ENCODE measurements at places on chromosomes 3 and 15.
A peak's percentile ranks its signal among the peaks of the same experiment; 100 is the strongest.

DNA sequence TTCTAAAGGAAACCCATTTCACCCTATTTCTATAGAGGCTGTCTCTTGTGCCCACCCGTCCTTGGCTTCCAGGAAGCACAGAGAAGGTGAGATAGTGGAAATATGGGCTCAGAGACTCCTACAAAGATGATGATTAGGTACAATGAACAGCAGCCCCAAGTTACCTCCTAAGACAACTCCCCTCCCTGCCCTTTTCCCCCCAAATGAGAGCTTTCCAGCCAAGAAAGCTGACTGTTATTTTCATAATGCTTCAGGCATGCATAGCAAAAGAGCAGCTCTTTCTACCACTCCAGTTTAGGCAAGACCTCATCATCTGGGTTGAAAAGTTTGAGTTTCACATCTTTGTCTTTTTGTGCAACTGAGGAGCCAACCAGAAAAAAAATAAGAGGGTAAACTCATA, 248.8 kb upstream of the ADAMTS9 start:
- no peak for DNase-seq

- no peak for DNase-seq
Measured at GRCh38 chr3:165696496-165696895, 140.7 kb downstream of the BCHE start.

GRCh38 chr3:56980798-56981390, 79.6 kb upstream of the SPATA12 start:
- peak; percentile 4 for DNase-seq

GRCh38 chr3:12798559-12799179, 2.2 kb downstream of the CAND2 start:
- no peak for DNase-seq

- no peak for DNase-seq
Measured at GRCh38 chr3:113223475-113224281, 12.3 kb downstream of the BOC start.

GRCh38 chr3:16365491-16366128, 100.6 kb downstream of the OXNAD1 start:
- DNase-seq = no peak

- no peak for DNase-seq
Measured at GRCh38 chr15:95742836-95743235, 587.7 kb upstream of the NR2F2 start.

- DNase-seq = no peak
Measured at GRCh38 chr3:152574461-152575079, 260.4 kb upstream of the P2RY1 start.

DNA sequence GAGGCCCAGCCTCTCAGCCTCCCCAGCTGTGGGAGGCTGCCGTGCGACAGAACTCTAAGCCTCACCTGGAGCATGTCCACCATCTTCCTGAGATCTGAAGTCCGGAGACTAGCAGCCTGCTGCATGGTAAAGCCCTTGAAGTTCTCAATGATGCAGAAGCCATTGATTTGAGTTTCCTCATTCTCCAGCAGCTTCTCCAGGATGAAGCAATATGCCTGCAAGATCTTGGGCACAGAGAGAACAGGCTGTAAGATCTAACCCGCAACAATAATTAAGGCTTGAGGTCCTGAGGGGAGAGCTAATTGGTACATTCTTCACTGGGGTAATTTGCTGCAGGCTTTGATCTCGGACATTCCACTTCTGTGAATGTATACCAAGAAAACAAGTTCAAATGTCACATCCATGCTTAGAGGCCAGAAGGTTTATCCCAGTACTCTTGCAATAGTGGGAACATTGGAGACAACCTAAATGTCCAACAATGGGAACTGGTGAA, 9.7 kb downstream of the RLBP1 start:
- no peak for DNase-seq

DNA sequence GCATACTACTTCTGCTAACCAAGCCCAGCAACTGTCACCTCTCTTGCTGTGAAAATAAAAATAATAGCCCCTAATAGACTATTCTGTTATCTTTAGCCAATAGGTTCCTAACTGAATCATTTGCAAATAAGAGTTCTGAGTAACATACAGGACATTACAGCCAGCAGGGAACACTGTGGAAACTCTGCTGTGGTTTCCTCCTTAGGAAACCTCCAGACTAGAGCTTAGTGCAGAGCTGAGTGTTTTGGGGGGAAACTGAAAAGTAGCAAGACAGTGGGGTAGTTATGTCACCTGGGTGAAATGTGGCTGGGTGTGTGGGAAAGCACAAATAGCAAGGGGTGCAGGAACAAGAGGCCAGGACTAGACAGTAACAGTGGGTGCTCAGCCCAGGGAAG, 32.4 kb downstream of the DZIP1L start:
- no peak for DNase-seq

- DNase-seq = no peak
Measured at GRCh38 chr3:27615555-27615954, 106.6 kb downstream of the EOMES start.

DNA sequence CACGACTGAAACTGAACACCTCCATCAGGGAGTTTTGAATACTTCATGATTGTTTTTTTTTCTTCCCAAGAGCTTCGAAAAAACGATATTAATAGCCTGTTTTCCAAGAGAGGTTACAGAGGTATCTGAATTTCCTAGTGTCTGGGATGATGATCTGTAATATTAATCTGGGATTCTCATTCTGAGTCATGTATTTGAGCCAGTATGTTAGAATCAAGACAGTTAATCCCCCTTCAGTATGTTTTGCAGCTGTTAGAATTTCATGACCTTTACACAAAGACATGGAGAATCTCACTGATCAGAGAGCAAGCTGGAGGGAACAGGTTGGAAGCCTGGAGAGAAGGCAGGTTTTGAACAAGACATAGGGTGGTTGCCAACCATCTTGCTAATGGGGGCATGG, 234.5 kb upstream of the GAP43 start:
- DNase-seq = no peak

DNA sequence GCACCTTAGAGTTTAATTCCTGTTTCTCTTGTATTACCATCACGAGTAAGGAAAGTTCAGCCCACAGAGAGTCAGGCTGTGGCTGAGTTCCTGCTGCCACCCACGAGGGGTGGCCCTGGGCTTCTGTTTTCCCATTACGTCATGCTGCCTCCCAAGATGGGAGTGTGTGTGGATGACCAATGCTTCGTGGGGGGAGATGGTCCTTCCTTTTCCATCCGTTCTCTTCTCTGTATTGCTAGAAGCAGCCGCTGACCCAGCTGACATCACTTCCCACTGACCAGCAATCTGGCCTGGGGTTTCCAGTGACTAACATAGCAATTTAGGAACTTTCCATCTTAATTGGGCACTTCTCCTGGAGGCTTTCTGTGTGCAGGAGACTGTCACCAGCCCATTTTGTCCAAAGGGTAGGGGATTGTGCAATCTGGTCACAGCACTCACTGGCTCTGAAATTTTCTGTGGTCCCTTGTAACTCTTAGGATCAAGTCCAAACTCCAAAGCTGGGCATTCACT, 9.3 kb downstream of the IRAK2 start:
- DNase-seq = no peak

Data from stimulated activated CD8-positive, alpha-beta memory T cell treated with anti-CD3 and anti-CD28 coated beads, Interleukin-15, amount 100 ng/mL, for 1 hour (primary cell).